ENCODE measurements at places on chromosomes 4 and X.
A peak's percentile ranks its signal among the peaks of the same experiment; 100 is the strongest.

GRCh38 chr4:27720010-27720766 lies 859.5 kb downstream of the STIM2 start:
- DNase-seq, result no peak

DNA sequence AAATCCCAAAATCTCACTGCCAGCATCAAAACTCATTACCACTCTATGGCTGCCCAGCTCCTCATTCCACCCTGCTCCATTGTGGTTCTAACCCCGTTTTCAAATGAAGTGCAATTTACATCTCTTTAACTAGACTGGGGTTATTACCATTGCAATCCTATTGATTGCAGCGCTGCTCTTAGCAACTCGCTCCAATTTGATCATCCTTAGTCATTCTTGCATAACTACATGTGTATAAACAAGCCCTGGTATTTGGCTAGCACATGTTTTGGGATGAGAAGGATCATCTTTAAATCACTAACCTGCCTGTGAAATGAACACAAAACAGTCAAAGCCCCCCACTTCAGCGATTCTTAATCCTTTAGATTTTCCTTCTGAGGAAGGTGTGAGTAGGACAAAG lies 340.1 kb upstream of the PPARGC1A start:
- DNase-seq, result no peak

- DNase-seq, result no peak
Measured at GRCh38 chr4:1695913-1696312, 11.8 kb upstream of the FAM53A start.

GRCh38 chrX:56784666-56785065 lies 55.6 kb downstream of the NBDY start:
- peak; percentile 12 for DNase-seq

- DNase-seq, result no peak
Measured at GRCh38 chrX:55778322-55778721, 60.8 kb downstream of the RRAGB start.

GRCh38 chrX:85109235-85109634 lies 105.6 kb downstream of the APOOL start:
- no peak for DNase-seq

- no peak for DNase-seq
Measured at GRCh38 chr4:180947425-180947824, 1295.8 kb upstream of the TENM3 start.
